ENCODE measurements at places on chromosomes 2 and 18. TPM values are rescaled to one million over a fixed set of nuclear protein-coding genes. Genes with fewer than 3 reads are reported as not detected.

The BMPR2 gene
- total RNA-seq, result 23.0 TPM

The CD8B2 gene
- 0.22 TPM for total RNA-seq

The PDE6D gene
- 20.0 TPM for total RNA-seq

The ZAP70 gene
- 3.4 TPM for total RNA-seq

The SCYGR8 gene
- not detected for total RNA-seq

The TTN gene
- 0.99 TPM for total RNA-seq

The CREG2 gene
- not detected for total RNA-seq
